ENCODE measurements at places on chromosomes 5 and 9. TPM values are rescaled to one million over a fixed set of nuclear protein-coding genes. Genes with fewer than 3 reads are reported as not detected.

The SPZ1 gene
- not detected for polyA plus RNA-seq

- no peak for DNase-seq
Measured at GRCh38 chr5:154826-155225, 36.5 kb upstream of the LRRC14B start.

DNA sequence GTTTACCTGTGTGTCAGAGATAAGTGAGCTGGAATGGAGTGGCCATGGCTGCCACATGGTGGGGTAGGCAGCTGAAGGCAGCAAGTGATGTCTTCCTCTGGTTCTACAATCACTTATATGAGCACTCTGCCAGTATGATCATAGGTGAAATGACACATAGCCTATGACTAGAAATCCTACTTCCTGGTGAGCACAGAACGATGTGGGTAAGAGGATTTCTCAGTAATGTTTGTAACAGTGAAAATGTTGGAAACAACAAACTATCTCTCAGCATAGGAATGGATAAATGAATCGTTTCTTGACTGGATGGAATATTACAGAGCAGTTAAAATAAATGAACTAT lies 187.0 kb upstream of the S1PR3 start:
- DNase-seq = no peak

GRCh38 chr9:87478226-87478992 lies 19.3 kb upstream of the DAPK1 start:
- DNase-seq = no peak

The DPYSL3 gene
- 158 TPM for polyA plus RNA-seq

The OR1J1 gene
- not detected for polyA plus RNA-seq

Measured in fibroblast of lung (primary cell).